ENCODE measurements at places on chromosomes 4 and X. TPM values are rescaled to one million over a fixed set of nuclear protein-coding genes. Genes with fewer than 3 reads are reported as not detected.

The TNMD gene
- total RNA-seq = not detected

The AMTN gene
- total RNA-seq = not detected

The CNKSR2 gene
- total RNA-seq = 0.25 TPM

The PLAC1 gene
- total RNA-seq = not detected

The MAGEA9B gene
- total RNA-seq = not detected

The MAOB gene
- total RNA-seq = 141 TPM

The COL4A5 gene
- 5.1 TPM for total RNA-seq

The ZNF630 gene
- 1.3 TPM for total RNA-seq

The GABRG1 gene
- not detected for total RNA-seq

The SCML1 gene
- 5.4 TPM for total RNA-seq

The ODAPH gene
- total RNA-seq = not detected

The TENM3 gene
- total RNA-seq = 1.5 TPM

The HDAC6 gene
- total RNA-seq = 45.6 TPM

The TRPC5OS gene
- not detected for total RNA-seq

The RPL39 gene
- 1,338 TPM for total RNA-seq

The SOWAHB gene
- not detected for total RNA-seq

The LNX1 gene
- total RNA-seq = 2.6 TPM

Data from heart right ventricle (tissue), 16 donors.